Stimulated activated CD4-positive, alpha-beta T cell treated with anti-CD3 and anti-CD28 coated beads, TNF-alpha, amount 100 ng/mL, for 48 hours (primary cell): ENCODE measurements at places on chromosomes 12 and 14.

DNA sequence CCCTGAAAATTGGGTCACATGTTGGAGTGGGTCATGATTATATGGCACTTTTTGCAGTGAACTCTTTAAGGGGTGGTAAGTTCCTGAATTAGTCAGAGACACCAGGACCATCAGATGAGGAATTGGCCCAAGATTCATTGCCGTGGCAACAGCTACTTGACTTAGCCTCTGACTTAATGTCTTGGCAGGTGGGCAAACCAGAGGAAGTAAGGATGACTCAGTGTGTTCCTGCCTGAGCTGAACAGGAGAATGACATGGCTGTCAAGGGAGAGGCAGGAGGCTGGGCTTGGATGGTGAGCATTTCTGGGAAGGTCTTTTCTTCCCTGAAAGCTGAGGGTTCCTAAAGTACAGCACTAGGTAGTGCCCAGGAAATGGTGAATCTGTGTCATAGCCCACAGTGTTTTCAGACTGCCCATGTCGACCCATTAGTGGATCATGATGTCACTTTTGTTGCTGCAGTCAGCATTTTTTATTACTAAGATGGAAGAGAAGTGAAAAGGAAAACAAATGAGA, 170.1 kb upstream of the PWP1 start:
- DNase-seq: peak; percentile 19

- no peak for DNase-seq
Observed at GRCh38 chr14:80390906-80391305, 179.6 kb upstream of the DIO2 start.

- no peak for DNase-seq
Observed at GRCh38 chr14:80653956-80654355, 287.6 kb downstream of the CEP128 start.

DNA sequence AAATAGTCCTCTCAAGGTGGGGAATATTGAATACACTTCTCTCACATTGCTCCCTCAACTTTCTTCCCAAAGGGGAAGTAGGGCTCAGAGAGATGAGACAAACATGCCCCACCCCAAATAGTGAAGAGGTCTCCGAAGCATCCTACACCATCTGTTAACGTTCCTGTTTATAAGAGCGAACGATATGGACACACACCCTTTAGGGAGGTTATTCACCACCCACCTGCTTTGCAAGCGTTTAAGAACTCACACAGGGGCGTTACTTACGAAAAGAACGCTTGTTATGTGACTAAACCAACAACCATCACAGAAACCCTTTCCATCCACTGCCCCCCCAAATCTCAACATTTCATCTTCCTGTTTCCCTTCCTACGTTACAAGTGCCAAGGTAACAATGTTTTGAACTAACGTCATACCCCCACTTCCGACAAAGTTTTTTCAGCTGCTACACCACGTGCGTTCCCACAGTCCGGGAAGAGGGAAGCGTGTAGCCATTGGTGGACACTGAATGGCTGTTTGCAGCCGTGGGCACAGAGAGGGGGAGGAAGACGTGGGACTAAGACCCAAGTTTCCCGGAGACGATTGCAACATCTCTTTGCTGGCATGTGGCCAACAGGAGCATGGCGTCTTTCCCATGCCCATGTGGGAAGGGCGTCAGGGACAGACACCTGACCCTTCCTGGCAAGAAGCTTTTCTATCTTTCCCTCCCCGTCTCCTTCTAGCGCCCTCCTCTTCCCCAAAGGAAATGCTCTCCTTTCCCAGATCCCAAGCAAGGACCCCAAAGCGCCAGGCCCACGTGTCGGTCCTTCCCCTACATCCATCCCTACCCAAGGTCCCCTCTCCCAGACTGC, 1.2 kb downstream of the YBX3 start:
- DNase-seq: peak; percentile 28

DNA sequence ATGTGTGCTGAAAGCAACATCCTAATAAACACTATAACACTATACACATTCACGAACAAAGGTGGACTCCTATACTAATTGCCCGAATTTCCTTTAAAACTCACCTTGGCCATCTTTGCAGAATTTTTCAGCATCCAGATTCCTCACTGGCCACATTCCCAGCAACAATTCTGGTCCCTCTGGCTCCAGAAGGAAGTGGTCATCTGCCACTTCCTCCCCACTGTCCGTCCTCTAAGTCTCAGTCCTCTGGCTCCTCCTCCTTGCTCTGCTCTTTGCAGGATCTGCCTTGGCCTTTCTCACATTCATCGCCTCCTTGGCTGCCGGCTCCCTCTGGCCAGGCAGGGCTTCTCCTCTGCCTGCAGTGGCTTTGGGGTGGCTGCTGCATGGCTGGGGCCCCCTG, 426.0 kb downstream of the FUT8 start:
- no peak for DNase-seq

GRCh38 chr12:58314610-58315009, 373.2 kb downstream of the ATP23 start:
- no peak for DNase-seq

DNA sequence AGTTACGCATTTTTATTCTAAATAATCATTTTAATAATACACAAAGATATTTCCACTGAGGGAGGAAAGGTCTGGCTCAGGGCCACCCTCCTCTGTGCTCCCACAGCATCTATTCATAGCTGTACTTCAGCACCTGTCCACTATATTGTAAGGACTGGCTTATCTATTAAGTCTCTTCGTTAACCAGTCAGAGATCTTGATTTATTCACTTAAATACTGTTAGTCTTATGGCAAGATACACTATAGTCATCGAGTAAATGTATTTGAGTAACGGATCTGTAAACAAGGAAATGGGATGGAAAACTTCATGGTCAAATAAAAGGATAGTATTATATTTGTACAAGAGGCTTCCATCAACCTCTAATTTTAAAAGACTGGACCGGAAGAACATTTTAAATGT, 54.6 kb downstream of the SPTLC2 start:
- DNase-seq: no peak

GRCh38 chr12:124316257-124316900, 21.5 kb downstream of the RFLNA start:
- DNase-seq: no peak
